BE2C (cell line): ENCODE measurements at places on chromosomes 16 and 17.

DNA sequence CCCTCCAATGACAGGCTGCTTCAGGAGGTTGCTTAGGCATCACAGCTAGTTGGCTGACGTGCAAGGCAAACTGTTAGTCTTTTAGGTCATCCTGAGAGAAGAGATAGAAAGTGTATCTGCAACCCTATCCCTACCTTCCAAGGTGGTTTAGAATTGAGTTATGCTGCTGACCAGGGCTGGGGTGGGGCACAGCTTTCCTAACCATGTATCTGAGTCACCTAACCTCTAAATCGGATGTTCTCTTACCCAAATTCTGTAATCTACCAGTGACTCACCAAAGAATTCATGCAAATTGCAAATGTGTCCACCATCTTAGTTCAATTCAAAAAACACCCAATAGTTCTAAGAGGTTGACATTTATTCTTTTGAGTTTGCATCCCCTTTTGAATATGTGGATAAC, 107.2 kb upstream of the DYNLRB2 start:
- no peak for DNase-seq

- DNase-seq: no peak
These were observed 487.0 kb downstream of the CDH13 start for GRCh38 chr16:83113811-83114210.

GRCh38 chr16:49524216-49524946, 150.8 kb downstream of the C16orf78 start:
- peak; percentile 86 for DNase-seq

- no peak for DNase-seq
These were observed 1.2 kb upstream of the RFFL start for GRCh38 chr17:35064516-35065215.

GRCh38 chr16:23843143-23843542, 7.4 kb downstream of the PRKCB start:
- DNase-seq: no peak

GRCh38 chr16:57845115-57845514, 42.8 kb upstream of the KIFC3 start:
- DNase-seq: no peak

- no peak for DNase-seq
These were observed 26.0 kb downstream of the CEP131 start for GRCh38 chr17:81196505-81197408.

GRCh38 chr17:12050646-12051225, 30.1 kb downstream of the MAP2K4 start:
- no peak for DNase-seq

- DNase-seq: no peak
These were observed 6.4 kb downstream of the ATP1B2 start for GRCh38 chr17:7656958-7657609.

DNA sequence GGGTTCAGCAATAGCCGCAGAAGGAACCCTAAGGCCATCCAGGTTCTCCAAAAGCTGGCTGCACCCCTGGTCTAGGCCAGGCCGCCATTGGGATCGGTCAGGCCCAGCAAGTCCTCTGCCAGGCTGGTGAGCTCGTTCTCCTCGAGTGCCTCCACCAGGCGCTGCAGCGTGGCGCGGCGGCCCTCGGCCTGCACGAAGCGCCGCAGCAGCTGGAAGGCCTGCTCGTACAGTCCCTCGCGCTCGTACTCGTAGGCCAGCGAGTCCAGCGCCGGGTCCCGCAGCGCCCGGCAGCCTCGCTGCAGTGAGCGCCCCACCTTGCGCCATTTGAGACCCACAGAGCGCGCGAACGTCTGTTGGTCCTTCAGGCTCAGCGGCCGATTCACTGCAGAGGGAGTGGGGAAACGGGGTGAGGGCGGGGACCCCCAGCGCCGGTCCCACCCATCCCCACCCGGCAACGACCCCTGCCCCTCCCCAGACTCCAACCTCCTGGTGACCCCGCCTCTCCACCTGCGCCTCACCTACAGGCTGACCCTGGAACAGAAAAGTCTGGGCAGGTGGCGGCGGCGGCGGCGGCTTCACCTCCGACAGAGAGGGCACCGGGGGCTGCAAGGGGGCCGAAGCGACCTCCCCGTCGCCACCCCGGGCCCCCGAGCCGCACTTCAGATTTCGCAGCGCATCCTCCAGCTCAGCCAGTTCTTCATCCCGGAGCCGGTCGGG, 3.9 kb upstream of the B3GNT9 start:
- DNase-seq: no peak
